Stimulated activated CD4-positive, alpha-beta T cell treated with anti-CD3 and anti-CD28 coated beads, Interleukin-4, amount 100 ng/mL, for 1 hour (primary cell): ENCODE measurements at places on chromosomes 2 and 18.
A peak's percentile ranks its signal among the peaks of the same experiment; 100 is the strongest.

DNA sequence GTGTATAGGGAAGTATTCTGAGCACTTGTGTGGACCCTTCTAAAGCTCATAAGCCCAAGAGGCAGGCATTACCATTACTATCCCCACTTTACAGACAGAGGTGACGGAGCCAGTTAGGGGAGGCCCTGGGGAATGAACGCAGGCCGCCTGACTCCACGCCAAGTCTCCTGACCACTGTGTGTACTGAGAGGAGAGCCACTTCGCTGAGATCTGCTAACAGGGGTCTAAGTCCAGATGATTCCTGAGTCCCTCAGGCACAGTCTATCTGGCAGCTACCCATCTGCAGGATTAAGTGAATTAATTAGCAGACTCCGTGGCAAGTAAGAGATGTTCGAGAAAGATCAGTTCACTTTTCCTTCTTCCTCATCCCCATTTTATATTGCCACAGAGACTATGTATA is 13.7 kb downstream of the CYB5A start:
- DNase-seq = no peak

DNA sequence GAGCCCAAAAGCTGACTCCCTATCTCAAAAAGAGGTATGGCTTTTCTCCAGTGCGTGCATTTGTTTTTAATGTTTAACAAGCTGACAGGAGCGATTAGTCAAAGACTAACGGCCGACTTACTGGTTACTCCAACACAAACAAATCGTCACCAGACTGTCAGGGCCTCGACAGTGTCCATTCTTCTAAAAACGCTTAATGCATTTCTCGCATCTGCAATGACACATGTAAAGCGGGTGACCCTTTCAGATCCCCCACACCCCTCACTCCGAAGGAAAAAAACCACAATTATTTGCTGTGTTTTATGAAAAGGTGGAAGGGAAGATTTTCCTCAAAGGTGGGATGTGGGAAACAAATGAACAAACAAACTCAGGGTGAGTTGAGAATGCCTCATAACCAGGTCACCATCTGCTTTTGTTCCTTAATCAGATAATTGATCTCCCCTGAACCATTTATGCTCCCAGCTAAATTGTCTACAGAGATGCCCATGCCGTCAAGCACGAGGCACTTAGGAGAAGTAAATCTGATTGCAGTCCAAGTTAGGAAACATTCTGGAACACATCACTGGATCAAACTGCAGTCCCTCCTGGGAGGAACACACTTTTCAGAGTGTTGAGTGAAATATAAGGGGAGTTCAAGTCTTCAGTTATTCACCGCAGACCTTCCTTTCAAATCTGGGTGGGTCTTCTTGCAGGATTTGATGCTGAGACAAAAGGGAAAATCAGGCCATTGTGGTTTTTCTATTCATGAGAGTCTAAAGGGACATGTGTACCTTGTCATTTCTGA is 340.8 kb downstream of the CMPK2 start:
- no peak for DNase-seq

DNA sequence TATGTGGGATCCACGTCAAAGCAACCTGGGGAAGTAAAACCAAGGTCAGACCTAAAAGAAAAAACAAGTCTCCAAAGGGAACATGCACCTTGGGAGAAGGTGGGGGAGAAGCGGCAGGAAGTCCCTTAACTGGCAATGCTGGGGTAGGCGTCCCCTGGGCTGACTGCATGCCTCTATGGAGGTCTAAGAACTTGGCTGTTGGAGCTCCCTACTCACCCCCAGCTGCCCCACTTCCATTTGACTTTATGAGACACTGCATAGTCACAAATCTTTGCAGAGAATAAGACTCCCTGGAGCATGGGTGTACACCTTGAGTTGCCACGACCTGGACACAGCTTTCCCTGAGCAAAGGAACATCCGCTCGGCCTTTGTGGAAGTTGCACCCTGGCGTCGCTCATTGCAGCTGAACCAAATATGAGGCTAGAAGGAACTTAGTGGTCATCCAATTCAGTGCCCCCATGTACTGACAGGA is 2.8 kb downstream of the CAPN14 start:
- no peak for DNase-seq

- no peak for DNase-seq
These were observed 40.9 kb downstream of the LRATD1 start for GRCh38 chr2:14673351-14673875.

- no peak for DNase-seq
These were observed 40.7 kb downstream of the CYP26B1 start for GRCh38 chr2:72106978-72107377.

GRCh38 chr18:44036501-44036900 is 644.2 kb upstream of the SETBP1 start:
- DNase-seq = no peak

- peak; percentile 65 for DNase-seq
These were observed 206.2 kb downstream of the ARL4C start for GRCh38 chr2:234290671-234291070.

GRCh38 chr2:5932556-5933469 is 240.6 kb downstream of the SOX11 start:
- DNase-seq = no peak

DNA sequence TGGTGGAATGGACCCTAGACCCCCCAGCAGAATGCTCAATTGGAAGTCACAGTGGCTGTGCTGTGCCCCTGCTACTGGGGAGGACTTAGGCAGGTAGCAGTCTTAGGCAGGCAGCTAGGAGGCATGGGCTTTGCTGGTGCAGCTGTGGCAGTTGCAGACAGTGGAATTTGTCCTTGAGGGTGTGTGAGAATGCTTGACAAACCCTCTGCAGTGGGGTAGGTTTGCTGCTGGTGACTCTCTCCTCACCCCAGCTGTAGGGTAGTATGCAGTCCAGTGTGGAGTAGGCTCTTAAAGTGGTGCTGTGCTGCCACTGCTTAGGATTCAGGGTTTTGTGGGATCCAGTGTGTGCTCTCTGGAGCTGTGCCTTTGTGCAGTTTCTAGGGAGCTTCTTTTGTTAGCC is 61.3 kb downstream of the NUP35 start:
- no peak for DNase-seq
